ENCODE measurements at places on chromosomes 3 and 15.
A peak's percentile ranks its signal among the peaks of the same experiment; 100 is the strongest.

DNA sequence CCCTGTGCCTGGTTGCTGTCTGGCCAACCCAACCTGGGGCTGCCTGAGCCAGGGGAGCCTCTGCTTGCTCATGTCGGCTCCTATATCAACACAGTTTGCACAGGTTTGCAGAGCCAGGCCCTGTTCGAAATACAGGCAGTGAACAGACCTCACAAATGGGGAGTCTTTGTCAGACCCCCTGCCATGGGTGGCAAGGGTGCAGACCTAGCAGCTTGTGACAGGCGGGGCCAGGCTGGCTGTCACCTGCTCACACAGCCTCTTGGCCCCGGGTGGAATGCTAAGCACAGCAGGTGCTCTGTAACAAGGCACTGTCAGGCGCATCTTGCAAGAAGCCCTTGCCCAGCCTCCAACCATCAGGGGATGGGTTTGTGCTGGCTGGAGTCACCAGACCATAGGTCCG, 47.3 kb downstream of the BDH1 start:
- DNase-seq, result no peak

DNA sequence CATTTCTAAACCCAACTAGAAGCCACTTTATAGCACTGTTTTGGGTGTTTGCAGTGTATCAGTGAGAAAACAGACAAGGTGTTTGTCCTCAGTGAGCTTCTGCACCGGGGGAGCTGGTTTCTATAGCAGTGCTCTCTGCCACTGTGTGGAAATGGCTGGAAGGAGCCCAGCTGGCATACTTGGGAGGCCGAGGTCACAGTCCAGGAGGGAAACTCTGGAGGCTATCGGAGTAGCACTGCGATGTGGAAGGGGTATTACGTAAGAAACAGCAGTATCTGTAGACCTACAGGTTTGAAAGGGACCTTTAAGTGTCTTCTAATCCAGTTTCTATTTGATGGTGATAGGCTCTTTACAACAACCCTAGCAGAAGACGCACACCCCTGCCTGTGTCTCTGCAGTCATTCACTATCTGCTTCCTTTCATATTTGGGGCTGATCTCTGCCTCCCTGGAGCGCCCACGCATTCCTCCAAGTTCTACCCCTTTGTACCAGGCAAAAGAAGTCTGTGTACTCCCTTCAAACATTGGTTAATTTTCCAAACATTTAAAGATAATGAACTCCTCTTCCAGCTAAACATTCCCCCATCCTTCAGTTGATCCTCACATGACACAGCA, 87.4 kb upstream of the ADAMTS17 start:
- no peak for DNase-seq

- no peak for DNase-seq
These were observed 210.5 kb upstream of the SLC2A2 start for GRCh38 chr3:171237009-171237385.

GRCh38 chr15:24772686-24773373, 97.3 kb downstream of the NPAP1 start:
- peak; percentile 58 for DNase-seq

GRCh38 chr3:42871592-42872196, 4.0 kb downstream of the CYP8B1 start:
- peak; percentile 71 for DNase-seq

GRCh38 chr3:40924559-40925141, 274.7 kb upstream of the CTNNB1 start:
- no peak for DNase-seq

- DNase-seq, result no peak
These were observed 25.8 kb upstream of the RSL24D1 start for GRCh38 chr15:55222588-55222987.

GRCh38 chr15:42796955-42797782, 60.2 kb upstream of the CDAN1 start:
- peak; percentile 4 for DNase-seq

- no peak for DNase-seq
These were observed 31.6 kb downstream of the BTD start for GRCh38 chr3:15633159-15633558.

DNA sequence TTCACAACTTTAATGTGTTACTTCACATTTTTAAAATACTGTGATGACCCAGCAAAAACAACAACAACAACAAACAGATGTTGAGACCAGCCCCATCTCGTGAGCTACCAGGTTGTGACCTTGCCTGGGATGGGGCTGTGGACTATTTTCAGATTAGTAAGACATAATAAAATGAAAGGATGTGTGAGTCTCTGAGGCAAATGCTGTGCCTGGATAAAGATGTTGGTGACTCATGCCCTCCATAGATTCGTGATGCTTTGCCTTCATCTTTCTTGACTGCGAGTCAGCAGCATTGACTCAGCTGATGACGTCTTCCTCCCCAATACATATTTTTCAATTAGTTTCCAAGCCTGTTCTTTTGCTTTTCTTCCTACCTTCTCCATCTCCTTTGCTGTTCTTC, 453.0 kb upstream of the CFAP20DC start:
- DNase-seq, result no peak

- DNase-seq, result no peak
These were observed 225.5 kb downstream of the RORA start for GRCh38 chr15:61003437-61004218.

DNA sequence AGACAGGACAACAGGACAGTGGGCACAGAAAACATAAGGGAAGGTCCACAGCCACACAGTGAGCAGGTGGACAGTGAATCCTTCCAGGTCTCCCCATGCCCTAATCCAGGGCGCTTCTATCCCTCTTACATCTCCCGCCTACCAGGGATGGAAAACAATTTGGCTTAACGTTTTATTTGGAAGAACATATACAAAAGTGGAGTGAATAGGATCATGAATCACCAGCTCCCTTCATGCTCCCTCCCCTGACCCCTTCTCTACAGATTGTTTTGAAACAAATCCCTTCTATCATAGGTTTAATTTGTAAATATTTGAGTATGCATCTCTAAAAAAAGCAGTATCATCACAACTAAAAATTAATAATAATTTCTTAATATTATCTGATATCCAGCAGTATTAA, 52.5 kb downstream of the CLDN11 start:
- DNase-seq, result no peak

- no peak for DNase-seq
These were observed 480.7 kb downstream of the MAGI1 start for GRCh38 chr3:65557899-65558564.

- no peak for DNase-seq
These were observed 42.2 kb upstream of the PRR23E start for GRCh38 chr3:127150513-127151250.

DNA sequence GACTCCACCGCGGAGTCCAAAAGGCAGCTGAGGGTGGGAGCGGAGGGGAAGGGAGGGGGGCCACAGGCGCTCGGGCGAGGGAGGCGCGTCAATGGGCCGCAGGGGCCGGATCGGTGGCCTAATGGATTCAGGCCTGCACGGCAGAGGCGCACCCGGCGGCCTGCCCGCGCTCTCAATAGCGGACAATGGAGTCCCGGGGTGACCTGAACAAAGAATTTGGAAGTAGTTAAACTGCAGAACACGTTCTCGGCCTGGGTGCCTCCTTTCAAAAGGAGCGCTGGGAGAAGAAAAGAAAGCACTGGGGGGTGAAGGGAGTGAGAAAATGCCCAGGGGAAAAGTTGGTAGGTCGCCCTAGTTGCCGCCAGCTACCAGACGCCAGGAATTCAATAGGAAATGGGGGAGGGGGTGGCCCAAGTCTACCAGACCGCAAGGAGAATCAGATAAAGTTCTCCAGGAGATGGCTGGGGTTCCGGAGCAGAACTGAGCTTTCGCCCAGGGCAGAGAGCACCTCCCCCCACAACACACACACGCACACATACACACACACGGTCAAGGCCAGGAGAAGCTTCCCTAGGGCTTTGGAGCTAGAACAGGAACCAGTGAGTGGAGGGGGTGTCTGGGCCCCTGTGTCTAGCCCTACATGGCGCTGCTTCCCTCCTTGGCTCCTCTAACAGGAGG, 25.8 kb upstream of the POLG start:
- no peak for DNase-seq

- DNase-seq, result peak; percentile 82
These were observed 24.7 kb downstream of the LOXL1 start for GRCh38 chr15:73950831-73951561.

DNA sequence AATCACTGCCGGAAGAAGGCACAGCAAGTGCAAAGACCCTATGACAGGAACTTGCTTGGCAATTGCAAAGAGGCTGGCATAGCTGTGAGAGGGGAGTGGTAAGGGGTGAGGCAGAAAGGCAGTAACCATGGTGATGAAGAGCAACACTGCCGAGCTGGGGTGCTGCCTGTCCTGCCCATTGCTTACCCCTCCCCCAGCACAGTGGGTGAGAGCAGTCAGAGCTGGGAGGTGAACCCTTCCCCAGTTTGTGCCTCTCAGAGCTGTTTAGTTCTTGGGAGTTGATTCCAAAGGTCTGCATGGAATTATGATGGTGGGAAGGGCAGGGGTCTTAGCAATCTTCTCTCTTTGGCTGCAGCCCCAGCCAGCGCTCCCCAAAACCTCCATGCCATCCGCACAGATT, 8.8 kb downstream of the TYRO3 start:
- DNase-seq, result no peak

- DNase-seq, result no peak
These were observed 7.5 kb downstream of the MYNN start for GRCh38 chr3:169780742-169781141.

- DNase-seq, result peak; percentile 89
These were observed 271.2 kb upstream of the CTDSPL start for GRCh38 chr3:37590328-37591079.

DNA sequence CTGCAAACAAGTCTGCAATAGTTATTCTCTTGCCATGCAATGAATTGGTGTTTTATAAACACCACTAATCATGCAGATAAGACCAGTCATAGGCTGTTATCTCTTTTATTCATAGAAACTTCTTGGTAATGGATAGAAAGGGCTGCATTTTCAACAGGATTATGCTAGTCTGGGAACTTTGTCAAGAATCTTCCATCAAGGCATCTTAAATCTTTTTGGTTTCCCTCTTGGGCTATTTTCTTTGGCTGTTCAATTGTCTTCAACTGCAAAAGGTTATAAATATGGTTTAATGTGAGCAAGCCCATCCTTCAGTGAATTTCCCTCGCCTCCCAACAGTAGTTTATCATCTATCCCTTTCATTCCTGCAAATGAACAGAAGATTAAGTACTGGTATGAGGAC, 59.0 kb upstream of the MINAR1 start:
- peak; percentile 27 for DNase-seq

- DNase-seq, result no peak
These were observed 64.1 kb upstream of the POMGNT2 start for GRCh38 chr3:43169987-43170386.

DNA sequence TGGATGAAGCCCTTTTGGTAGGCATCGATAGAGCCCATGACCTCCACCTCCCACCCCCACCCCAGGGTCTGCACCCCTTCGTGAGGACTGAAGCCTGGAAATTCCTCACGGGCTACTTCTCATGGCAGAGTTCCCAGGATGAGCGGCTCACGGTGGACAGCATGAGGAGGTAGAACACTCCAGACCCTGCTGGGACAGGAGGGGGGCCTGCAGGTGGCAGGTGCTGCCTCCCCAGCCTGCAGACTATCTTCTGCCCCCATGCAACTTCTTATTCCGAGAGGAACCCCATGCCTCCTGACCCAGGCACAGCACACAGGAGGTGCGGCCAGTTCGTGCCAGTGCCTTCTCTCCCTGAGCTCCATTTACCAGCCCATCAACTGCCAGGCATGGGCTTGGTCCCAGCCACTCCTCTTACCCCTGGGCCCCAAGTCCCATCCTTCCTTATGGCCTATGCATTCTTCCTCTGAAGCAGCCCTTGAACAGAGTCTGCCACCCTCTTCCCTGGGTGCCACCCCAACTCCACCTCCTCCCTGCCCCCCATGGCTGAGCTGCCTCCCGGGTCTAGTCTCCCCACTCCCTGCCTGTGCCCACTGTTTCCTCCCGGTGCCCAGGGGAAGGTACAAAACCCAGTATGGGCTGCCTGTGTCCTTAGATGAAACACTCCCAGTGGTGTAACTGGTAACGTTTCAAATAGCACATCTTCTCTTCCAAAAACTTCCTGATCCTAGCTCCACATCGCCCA, 8.4 kb downstream of the TBC1D21 start:
- DNase-seq, result no peak

All from hematopoietic multipotent progenitor cell treated with erythropoietin and hydrocortisone succinate and interleukin-3 and kit ligand, for 8 days (in vitro differentiated cells).